ENCODE measurements at places on chromosomes 5 and 9.

- peak; percentile 73 for DNase-seq
Measured at GRCh38 chr9:87713278-87713987, 12.5 kb upstream of the CTSL start.

DNA sequence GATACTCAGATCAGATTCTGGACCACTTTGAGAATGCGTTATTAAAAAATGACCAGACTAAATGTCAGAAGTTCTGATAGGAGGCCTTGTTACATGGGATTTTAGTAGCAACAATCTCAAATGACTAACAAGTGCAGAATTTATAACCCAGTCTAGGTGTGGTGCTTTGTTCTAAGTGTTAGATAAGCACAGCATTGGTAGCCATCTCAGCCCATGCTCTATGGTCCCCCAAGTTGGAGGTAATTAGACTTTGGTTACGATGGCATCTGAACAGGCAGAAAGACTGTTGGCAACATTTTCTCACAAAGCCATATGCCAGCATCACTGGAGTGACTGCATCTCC lies 140.4 kb upstream of the RPS23 start:
- DNase-seq = no peak

- DNase-seq = no peak
Measured at GRCh38 chr9:68896486-68896885, 117.4 kb downstream of the PRKACG start.

DNA sequence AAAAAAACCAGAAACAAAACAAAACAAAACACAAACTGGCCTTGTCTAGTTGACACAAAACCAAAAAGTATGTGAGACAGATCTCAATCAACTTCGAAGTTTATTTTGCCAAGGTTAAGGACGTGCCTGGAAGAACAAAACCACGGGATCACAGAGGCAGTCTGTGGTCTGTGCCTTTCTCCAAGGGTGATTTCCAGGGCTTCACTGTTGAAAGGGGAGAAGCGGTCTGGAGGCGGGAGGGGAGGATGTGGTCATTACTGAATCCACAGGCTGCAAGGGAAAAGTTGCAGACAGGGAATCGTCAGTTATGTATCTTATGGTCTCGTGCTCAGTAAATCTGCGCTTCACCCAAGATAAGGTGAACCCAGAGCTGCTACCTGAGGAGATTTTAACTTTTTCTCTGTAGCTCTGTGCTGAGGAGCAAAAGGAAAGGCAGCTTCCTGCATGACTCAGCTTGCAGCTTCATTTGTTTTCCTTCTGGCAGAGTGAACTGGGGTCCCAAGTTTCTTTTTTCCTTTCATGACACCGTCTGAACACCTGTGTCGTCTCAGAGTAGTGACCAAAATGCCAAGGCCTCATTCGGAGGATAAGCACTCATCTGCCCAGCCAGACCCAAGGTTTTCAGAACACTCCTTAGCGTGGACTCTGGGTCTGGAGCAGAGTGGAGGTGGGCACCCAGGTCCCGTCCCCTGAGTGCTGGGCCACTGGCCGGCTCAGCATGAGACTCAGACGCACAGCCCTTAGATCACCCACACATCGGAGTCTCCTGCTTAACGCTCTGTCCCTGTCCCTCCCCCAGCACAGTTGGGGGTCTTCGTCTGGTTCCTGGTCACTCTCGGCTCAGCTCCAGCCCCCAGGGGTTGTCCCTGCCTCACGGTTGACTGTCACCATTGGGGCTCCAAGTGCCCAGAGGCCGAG lies 25.9 kb downstream of the ROPN1L start:
- no peak for DNase-seq

DNA sequence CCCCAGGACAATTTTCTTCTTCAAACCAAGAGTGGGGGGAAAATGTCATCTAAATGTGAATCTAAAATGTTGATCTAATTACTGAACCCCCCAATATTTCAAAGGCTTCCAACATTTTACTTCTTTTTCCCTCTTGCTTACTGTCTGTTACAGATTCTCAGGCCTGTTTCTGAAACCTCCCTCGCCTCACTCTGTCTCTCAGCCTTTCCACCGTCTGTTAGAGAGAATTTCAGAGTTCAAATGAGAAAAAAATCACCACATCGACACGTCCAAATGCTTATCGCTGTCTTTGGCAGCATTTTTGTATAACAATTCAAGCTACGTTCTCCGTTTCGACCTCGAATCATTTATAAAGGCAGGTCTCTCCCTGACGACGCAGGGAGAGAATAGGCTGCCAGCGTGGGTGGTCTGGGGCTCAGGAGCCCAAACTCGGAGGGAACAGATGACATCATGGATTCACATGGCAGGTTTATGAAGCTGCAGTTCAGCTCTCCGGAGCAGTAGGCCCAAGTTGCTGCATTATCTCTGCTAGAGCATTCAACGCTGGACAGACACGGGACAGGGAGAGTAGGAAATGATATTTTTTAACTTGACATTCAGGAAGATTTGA lies 139.8 kb downstream of the GAS1 start:
- no peak for DNase-seq

DNA sequence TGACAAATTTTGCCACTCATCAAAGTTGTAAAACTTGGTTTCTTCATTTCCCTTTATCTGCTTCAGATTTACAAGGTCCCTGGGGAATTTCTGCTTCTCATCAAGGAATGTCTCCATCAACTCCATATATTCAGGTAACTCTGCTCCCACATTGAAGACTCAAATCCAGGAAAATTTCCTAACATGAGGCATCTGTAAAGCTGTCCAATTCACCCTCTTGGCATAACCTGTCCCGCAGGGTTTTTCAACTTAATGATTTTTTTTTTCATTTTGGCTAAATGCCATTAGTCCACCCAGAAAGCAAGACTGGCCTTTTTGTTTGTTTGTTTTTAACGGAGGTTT lies 50.2 kb upstream of the SLC30A5 start:
- DNase-seq = no peak

- DNase-seq = no peak
Measured at GRCh38 chr5:32325062-32325461, 12.3 kb upstream of the MTMR12 start.

- no peak for DNase-seq
Measured at GRCh38 chr5:141121563-141121962, at the start of gene PCDHB4. PCDHB4 (plus strand) TSS chr5:141121818; CDS start chr5:141121999, 181 bp downstream.

DNA sequence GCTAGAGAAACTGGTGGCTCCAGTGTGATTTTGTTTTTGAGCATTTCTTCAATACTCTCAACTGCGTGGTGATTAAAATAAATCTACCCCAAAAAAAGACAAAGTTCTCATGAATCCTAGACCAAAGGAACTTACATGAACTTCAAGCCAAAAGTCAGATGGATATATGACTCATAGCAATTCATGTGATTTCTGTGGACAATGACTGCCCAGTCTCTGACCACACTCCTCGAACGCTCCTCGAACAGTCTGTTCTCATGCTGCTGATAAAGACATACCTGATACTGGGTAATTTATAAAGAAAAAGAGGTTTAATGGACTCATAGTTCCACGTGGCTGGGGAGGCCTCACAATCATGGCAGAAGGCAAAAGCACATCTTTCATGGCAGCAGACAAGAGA lies 46.4 kb upstream of the CEP78 start:
- DNase-seq = no peak

DNA sequence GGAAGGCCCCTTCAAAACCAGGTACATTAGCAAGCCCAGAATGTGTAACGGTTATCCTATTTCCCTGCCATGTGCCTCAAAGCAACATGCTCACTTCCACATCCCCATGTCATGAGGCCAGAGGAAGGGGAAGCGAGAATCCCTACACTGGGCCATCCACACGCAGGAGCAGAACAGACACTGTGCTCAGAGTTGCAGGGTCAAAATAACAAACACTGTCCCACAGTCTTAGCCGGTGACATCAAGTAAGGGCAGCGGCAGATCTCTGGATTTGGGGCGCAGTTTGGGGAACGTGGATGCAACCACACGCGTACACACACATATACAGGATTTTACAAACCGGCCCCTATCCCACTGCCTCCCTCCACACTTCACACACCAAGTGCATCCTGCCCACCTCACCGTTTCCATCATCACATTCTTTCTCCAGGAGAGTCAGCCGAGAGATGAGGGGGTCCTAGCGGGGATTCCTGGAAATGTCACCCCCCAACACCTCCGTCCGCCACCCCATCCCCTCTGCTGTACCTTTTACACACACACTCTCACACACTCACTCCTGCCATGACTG lies 776 bp downstream of the APBA1 start:
- no peak for DNase-seq

DNA sequence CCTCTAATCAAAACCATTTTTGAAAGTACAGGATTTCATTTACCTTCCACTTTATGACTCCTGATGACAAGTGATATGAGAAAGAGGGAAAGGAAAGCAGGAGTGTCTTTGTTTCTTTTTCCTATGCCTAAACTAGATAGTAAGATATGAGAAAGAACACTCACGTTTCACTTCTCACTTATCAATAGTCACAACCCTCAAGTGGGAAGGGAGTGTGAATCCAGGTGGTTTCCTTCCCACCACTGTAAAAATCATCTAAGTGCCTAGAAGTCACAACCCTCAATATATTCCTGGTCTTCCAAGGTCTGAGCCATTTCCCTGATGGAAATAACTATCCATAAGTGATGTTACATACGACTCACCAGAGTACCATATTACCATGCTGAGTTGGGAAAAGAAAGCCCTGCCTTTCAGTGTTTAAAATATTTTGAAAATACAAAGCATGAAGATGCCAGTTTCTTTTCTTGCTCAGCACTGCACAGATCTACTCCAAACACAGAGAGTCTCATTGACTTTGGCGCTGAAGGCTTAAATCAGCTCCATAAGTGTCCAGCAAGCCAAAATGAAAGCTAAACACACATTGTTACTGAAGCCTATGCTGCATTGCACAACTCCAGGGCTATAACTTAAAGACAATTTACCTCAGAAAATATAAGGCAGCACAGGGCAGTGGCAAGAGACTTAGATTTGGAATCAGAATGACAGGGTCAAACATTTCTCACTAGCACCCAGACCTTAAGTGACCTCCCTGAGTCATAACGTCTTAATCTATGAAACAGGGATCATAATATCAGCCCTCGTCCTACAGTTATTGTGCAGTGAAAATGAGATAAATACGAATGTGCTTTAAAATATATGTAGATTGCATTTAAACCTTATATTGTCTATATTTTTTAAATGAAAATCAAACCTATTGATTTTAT lies 301.2 kb downstream of the KIAA0825 start:
- DNase-seq = no peak

GRCh38 chr5:173010021-173010420 lies 26.4 kb downstream of the ATP6V0E1 start:
- no peak for DNase-seq

DNA sequence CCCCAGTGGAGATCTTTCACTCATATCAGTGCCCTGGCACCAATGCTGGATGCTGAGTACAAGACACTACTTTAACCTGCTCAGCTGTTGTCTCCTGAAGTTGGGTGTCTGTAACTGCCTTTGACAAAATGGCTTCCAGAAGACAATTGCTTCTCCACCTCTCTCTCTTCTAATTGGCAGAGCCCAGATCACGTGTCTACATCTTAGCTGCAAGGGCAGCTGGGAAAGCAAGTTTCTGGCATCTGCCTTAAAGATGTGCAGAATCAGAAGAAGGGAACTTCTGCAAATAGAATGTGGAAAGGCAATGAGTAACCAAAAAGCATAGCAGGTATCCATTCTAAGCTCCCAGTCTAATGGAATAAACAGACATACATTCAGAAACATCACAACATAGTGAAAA lies 81.1 kb downstream of the PDZD2 start:
- no peak for DNase-seq
